ENCODE measurements at places on chromosomes 11 and 22.
A peak's percentile ranks its signal among the peaks of the same experiment; 100 is the strongest.

- DNase-seq: peak; percentile 44
Observed at GRCh38 chr11:1603629-1604028, 4.6 kb downstream of the KRTAP5-3 start.

GRCh38 chr11:67195971-67196456, 70.3 kb upstream of the GRK2 start:
- no peak for DNase-seq

GRCh38 chr22:42895087-42895486, 38.0 kb upstream of the ARFGAP3 start:
- no peak for DNase-seq

DNA sequence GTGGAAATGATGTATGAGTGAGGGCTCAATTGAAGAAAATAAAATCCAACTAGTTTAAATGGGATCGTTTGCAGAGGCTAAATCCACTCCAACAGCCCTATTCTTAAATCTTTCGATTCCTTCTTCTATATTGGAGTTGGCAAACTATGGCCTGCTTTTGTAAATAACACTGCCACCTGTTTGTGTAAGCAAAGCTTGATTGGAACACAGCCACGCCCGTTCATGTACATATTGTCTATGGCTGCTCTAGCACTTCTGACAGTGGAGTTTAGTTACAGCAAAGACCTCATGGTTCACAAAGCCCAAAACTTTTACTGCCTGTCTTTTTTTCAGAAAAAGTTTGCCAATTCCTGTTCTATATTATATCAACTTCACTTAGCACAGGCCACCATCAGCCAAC, 40.6 kb upstream of the RCN1 start:
- no peak for DNase-seq

DNA sequence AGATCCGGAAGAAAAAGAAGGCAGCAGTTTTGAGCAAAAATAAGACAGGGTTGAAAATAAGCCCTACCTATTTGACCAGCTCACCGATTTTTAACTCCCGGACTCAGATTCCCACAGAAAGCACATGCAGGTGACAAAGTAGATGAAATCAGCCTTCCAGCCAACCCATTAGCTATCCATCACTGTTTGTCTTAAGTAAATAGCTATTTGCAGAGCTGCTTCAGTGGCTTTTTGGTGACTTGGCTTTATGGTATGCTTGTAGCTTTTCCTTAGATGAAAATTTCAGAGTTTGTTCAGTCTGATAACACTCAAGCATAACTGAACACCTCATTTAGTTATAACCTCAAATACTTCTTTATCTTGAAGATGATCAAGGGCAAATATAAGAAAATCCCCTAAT, 192.6 kb downstream of the HIPK3 start:
- DNase-seq: no peak

DNA sequence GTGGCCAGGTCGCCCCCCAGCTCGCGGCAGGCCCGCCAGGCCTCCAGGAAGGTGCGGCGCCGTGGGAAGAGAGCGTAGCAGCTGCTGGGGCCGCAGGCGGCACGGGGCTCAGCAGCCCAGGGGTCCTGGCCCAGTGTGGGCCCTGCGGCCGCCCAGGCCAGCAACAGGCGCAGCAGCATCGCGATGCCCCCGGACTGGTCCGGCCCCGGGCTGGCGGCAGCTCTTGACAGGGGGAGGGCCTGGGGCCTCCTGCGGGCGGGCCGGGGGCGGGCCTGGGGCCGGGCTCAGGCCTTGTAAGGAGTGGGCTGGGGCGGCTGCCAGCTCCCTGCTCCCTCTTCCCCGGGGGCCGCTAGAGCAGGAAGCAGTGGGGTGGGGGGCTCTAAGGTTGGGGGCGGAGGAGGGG, at the start of gene CD248:
TSS of gene CD248 (minus strand) at position 196 of the 403 bp plus-strand sequence. CDS start at position 179, 17 bp downstream.
- DNase-seq: no peak

DNA sequence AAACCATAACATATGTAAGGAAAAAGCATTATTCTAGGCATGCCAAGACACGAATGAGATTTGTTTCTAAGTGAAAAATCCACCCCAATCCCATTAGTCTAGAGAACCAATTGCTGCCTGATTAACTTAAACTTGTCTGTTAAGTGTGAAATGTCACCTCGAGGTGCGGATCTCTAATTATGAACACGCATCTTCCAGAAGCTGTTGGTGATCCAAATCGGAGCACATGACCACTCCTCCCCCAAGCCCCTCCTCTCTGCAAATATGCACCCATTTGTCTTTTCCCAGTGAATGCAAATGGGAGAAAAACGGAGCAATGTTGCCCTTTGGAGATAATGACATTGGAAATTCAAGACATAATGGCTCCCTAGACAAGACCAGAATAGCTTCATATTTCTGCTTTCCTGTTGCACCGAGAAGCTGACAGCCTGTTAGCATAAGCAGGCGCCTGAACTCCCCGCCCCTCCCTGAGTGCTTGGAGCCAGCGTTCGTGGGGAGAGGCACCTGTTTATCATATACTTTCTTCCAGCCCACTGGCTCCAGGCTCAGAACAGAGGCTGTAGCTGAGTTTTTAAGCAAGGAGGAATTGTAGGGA, 6.0 kb upstream of the FXYD6 start:
- DNase-seq: no peak

GRCh38 chr11:35232891-35233330, 93.9 kb downstream of the CD44 start:
- DNase-seq: no peak

DNA sequence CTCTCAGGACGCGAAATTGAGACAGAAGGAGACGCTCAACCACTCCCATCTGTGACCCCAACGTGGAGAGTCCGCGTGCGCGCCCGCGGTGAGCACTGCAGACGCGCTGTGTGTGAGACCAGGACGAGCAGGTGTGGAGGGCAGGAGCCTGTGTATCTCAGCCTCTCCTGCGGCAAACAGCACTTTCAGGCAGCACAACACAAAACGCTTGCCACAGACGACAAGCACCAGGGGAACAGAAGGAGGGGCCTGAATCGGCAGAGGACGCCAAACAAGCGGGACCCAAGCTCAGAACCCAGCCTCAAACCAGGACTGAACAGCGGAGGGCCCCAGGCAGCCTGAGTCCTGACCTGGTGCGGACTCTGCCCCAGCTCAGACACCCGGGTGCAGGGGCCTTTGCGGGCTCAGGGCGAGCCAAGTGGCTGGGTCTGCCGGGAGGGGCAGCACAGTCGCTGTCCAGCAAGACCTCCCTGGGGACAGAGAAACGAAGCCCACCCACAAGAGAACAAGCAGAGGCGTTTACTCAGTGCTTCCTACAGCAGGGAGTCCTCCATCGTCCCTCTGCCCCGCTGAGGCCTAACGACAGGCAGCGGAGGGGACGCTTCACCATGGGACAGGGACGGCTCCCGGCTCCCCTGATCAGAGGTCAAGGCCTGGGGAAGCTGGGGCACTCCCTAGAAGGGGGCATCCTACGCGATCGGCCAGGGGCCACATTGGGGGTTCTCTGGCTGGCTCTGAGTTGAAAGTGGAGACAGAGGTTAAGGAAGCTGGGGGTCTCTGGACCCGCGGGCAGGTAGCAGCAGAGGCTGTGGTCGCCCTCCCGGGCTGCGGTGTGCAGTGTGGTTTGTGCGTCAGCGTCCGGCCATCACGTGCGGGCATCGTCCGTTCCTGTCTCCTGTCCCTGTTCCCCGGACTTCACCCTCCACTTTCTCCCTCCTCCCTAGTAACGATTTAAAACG, 560.8 kb downstream of the BRD1 start:
- DNase-seq: no peak

DNA sequence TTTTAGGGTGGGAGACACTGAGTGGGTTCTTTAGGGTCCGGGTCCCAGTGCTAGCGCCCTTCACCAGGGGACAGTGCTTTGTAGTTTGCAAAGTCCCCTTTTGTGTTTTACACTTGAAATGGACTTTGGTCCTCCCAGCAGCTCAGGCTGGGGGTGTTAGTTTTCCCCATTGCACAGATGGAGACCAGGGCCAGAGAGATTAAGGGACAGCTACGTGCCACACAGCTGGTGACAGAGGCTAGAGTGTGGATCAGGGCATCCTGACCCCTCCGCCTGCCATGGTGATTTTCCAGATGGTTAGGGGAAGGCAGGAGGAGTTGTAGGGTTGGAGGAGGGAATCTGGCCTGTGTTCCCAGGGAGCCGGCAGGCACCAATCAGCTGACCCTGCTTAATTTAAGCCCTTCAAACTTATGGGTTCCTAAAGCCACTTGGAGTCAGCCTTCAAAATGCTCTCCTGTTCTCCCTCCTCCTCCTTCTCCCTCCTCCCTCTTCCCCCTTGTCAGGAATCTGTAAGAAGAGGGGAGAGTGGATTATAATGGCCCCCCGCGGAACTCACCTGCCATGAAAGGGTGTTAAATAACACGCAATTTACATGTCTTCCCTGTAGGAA, 22.5 kb upstream of the MPPED1 start:
- no peak for DNase-seq

DNA sequence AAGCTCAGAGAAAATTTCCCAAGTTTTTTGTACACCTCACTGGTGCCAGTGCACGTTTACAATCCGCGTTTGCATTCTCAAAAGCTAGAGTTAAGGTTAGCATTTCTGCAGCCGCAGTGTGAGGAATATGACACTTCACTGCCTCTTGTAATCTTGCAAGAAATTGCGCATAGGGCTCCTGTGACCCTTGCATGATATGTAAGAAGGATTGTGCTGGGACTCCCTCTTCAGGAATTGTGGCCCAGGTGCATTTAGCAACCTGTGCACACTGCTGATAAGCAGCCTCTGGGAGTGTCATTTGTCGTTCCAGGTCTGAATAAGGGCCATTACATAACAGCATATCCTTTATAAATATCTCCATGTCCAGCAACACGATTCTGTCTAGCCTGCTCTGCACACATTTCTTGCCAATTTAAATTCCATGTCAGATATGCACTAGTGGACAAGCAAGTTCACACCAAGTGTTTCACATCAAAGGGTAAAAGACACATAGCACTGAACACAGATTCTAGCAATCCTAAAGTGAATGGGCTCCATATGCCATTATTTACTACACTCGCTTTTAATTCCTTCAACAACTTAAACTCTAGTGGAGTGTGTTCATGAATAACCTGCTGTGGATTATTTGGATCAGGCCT, 69.2 kb upstream of the INCENP start:
- no peak for DNase-seq

DNA sequence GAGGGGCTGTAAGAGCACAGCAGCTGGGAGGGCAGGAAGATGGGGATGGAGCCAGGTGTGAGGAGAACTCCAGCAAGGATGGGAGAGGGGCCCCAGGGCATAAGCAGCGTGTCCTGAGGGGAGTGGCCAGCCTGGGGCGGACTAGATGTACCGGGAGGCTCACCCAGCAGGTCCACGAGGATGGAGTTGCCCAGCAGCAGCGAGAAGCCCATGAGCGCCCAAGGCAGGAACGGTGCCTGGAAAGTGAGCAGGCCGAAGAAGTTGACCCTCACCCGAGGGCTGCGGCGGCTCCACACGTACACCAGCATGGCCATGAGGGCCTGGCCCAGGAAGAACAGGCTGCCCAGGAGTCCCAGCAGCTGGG, 1.3 kb downstream of the DERL3 start:
- no peak for DNase-seq

DNA sequence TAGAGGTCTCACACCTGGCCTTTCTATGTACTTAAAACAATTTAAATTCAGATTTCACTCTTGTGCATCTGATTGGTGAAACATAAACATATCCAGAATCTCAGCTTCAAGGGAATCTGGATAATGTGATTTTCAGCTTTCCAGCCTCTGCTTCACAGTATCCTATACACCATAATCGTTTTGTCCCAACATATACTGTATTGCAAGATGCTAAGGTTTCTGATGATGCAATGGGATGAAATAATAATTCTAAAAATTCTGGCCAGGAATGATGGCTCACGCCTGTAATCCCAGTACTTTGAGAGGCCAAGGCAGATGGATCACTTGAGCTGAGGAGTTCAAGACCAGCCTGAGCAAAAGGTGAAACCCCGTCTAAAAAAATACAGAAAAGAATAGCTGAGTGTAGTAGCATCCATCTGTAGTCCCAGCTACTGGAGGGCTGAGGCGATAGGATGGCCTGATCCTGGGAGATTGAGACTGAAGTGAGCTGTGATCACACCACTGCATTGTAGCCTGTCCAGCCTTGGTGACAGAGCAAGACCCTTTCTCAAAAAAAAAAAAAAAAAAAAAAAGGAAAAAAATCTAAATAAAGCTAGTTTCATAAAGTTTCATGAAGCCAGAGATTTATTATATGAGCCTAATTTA, 41.0 kb upstream of the CTSC start:
- DNase-seq: no peak

DNA sequence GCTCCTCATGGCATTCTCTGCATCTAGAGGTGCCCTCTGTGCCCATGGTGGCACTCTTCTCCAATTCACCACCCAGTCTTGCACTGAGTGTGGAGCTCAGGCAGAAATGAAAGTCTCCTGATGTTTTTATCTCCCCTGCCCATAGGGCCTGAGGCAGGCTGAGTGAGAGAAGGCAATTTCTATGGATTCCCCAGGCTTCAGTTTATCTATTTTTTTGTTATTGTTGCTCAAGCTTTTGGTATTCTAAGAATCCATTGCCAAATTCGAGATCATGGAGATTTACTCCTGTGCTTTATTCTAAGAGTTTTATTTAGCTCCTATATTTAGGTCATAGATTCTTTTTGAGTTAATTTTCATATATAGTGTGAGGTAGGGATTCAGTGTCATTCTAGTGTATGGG, 40.7 kb downstream of the TSPAN18 start:
- no peak for DNase-seq

- DNase-seq: no peak
Observed at GRCh38 chr22:45470871-45471270, 31.8 kb upstream of the FBLN1 start.

- DNase-seq: no peak
Observed at GRCh38 chr11:128776424-128777284, 82.8 kb downstream of the FLI1 start.

DNA sequence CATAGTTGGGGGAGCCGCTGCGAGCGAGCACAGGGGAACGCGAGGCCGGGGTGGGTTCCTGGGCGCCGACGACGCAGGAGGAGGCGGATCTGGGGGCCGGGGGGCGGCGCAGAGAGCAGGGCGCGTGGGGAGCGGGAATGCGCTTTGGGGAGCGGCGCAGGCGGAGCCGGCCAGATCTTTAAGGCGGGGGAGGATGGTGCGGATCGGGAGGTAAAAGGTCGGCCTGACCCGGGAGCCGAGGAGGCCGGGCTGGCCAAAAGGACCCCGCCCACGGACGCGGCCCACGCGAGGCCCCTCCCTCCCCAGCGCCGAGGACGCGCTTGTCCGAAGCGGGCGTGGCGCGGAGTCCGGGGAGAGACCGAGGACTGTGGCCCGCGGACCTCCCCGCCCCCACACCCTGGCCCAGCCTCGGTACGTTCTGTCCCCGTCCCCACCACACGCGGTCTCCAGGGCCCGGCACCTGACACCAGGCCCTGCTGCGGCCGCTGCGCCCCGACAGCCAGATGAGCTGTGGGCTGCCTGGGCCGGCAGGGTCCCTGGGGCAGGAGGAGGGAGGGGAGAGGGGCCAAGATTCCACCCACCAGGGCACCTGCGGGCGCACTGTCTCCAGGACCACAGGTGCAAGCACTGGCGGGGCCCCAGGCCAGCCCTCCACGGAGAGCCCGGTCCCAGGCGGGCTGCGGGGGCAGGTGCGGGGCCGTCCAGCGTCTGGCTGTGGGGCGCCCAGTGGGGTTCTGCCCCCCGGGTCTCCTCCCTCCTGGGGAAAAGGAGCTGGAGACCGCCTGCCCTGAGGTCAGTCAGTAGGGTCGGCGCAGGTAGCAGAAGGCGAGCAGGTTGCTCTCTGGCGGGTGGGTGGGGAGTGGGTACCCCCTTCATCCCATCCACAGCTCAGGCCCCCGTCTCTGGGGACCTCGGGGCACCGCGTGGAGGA, 10.9 kb downstream of the PIM3 start:
- no peak for DNase-seq

All from NCI-H2029 treated with DMSO at 0.1 percent for 48 hours (cell line).